ENCODE measurements at places on chromosomes 12 and 14.

GRCh38 chr14:39946807-39947206 is 514.6 kb upstream of the FBXO33 start:
- H3K36me3 ChIP-seq: no peaks in the 10 kb centered on the region
- no peak for ATAC-seq
- H3K27ac ChIP-seq: no peak overlapping the region
- H3K4me3 ChIP-seq: no peak overlapping the region
- H3K27me3 ChIP-seq: no peaks in the 10 kb centered on the region

GRCh38 chr14:64026600-64026999 is 173.8 kb downstream of the SYNE2 start:
- no peaks in the 10 kb centered on the region for H3K4me1 ChIP-seq
- no peak overlapping the region for H3K4me3 ChIP-seq
- H3K36me3 ChIP-seq: peaks cover 27% of the 10 kb centered on the region
- no peak overlapping the region for H3K27ac ChIP-seq

DNA sequence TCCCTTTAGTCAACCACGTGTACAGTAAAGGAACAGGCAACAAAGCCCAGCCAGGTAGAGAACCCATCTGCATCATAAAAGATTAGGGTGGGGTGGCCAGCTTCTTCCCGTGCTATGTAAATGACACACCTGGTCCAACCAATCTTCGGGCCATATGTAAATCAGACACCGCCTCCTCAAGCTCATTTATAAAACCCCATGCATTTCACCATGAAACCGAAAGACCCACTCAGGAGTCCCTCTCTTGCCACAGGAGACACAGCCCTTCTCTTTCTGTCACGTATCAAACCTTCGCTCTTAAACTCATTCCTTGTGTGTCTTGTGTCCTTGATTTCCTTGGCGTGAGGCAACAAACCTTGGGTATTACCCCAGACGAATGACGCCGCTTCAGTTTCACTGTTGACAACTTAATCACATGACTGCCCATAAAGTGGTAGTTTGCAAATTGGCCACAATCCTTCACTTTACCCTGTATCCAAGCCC is 59.8 kb upstream of the TBPL2 start:
- H3K27me3 ChIP-seq: peaks cover 49% of the 10 kb centered on the region
- H3K4me1 ChIP-seq: no peaks in the 10 kb centered on the region
- H3K4me3 ChIP-seq: no peak overlapping the region
- ATAC-seq: no peak

DNA sequence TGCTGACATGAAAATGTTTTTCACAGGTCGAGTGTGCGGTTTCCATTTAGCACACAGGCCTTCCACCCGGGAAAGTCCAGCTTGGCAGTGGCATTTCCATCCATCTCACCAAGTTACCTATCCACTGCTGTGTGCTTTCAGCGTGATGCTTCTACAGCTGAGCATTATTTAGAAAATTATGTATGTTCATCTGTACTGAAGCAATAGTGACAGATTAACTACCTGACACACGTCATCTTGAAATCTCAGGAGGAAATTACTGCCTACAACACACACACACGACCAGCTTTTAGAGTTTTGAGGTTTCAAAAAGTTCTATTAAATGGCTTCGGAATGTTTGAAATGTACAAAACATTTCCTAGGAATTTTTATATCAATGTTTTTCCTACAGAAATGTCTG is 39.4 kb downstream of the IFNG-AS1 start:
- ATAC-seq: no peak
- H3K27ac ChIP-seq: no peak overlapping the region
- no peak overlapping the region for H3K4me3 ChIP-seq
- H3K27me3 ChIP-seq: no peaks in the 10 kb centered on the region
- peaks cover 9% of the 10 kb centered on the region for H3K4me1 ChIP-seq

DNA sequence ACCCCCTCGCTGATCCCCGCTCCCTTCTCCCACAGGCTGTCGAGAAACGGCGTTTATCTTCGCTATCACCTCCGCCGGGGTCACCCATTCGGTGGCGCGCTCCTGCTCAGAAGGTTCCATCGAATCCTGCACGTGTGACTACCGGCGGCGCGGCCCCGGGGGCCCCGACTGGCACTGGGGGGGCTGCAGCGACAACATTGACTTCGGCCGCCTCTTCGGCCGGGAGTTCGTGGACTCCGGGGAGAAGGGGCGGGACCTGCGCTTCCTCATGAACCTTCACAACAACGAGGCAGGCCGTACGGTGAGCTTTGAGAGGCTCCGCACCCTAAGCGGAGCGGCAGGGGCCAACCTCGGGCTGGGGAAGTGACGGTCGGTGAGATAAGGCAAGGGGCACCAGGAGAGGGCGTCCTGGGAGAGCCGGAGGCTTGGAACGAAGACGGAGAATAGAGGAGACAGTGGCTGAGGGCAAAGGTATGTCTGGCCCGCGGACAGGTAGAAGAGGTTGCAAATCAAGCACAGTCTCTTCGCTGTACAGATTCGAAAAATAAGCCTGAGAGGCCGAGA is 2.3 kb downstream of the WNT1 start:
- peak overlapping the region; percentile 78 for H3K4me3 ChIP-seq
- ATAC-seq: no peak
- peak overlapping the region; percentile 54 for H3K27ac ChIP-seq
- peaks cover 64% of the 10 kb centered on the region for H3K27me3 ChIP-seq

DNA sequence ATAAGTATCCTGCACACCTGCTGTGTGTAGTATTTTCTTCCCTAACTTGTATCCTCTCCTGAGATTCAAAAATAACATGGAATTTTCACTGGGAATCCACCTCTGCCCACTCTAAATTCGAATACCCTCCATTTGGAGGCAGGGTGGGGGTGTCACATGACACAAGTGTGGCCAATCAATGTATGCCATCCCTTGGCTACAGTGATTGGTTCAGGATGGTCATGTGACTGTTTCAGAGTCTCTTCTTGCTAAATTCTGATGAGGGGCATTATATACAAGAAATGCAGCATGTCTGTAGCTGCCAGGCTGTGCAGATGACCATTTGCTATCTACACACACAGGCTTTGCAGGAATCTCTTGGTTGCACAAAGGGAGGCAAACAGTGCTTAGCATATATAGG is 86.8 kb upstream of the TMEM132C start:
- H3K36me3 ChIP-seq: no peaks in the 10 kb centered on the region
- H3K4me1 ChIP-seq: no peaks in the 10 kb centered on the region
- no peak overlapping the region for H3K4me3 ChIP-seq
- no peak overlapping the region for H3K27ac ChIP-seq
- no peak for ATAC-seq

DNA sequence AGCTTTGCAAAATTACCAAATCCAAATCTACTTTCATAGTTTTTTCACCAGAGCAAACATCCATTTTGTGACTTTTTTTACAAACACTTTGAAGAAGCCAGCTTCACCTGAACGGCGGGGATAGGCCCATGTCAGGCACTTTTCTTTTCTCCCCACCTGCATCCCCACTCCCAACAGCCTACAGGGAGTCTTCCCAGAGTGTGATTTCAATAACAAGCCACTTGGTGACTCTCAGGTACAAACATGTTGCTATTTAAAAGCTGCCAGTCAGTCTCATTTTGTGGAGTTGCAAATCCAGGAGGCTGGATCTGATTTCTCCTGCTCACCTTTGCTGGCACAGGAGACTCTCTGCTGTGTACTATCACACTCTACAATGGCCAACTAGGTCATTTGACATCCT is 285.5 kb downstream of the KCNH5 start:
- no peaks in the 10 kb centered on the region for H3K36me3 ChIP-seq
- no peak for ATAC-seq
- no peaks in the 10 kb centered on the region for H3K4me1 ChIP-seq
- no peak overlapping the region for H3K27ac ChIP-seq
- H3K4me3 ChIP-seq: no peak overlapping the region

DNA sequence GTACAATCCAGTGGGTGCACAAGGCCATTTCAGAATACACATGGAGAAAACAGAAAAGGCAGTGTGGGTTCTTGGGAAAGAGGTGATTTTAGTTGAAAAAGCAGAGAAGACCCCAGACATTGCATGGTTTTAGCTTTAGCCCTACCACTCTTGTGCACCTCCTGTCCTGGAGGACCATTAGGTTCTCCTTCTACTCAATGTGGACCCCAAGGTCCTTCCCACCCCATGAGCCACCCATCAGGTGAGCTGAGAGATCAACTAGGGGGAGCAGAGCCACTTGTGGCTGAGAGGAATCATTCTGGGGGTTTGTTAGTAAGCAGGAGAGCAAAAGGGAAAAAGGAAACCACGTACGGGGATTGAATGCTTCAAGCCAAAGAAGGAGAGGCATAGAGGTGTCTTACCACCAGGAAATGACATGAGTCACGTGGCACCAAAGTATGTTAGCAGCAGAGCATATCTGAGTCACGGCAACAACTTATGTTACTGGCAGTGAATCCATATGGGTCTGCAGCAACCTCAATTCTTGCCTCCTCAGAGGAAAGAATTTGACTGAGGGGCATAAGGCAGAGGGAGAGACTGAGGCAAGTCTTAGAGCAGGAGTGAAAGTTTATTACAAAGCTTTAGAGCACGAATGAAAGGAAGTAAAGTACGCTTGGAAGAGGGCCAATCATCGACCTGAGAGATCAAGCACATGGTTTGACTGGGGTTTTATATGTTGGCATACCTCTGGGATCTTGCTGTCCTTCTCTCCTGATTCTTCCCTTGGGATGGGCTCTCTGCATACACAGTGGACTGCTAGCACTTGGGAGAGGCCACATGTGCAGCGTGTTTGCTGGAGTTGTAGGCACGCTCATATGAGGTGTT is 73.9 kb downstream of the HSD17B6 start:
- ATAC-seq: peak; percentile 56
- no peaks in the 10 kb centered on the region for H3K27me3 ChIP-seq

DNA sequence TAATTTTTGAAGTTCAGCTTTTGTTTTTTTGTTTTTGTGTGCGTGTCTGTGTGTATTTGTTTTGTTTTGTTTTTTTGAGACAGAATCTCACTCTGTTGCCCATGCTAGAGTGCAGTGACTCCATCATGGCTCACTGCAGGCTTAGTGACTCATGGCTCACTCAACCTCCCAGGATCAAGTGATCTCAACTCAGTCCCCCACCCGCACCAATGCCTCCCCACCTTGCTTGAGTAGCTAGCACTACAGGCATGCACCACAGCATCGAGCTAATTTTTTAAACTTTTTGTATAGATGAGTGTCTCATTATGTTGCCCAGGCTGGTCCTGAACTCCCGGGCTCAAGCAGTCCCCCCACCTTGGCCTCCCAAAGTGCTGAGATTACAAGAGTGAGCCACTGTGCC is 981.4 kb downstream of the BCL11B start:
- H3K27me3 ChIP-seq: no peaks in the 10 kb centered on the region
- H3K36me3 ChIP-seq: no peaks in the 10 kb centered on the region
- H3K27ac ChIP-seq: no peak overlapping the region
- ATAC-seq: no peak

- peaks cover 34% of the 10 kb centered on the region for H3K4me1 ChIP-seq
- no peaks in the 10 kb centered on the region for H3K27me3 ChIP-seq
- H3K27ac ChIP-seq: peak overlapping the region; percentile 20
Observed at GRCh38 chr14:103058164-103059055, 1.1 kb upstream of the CDC42BPB start.

DNA sequence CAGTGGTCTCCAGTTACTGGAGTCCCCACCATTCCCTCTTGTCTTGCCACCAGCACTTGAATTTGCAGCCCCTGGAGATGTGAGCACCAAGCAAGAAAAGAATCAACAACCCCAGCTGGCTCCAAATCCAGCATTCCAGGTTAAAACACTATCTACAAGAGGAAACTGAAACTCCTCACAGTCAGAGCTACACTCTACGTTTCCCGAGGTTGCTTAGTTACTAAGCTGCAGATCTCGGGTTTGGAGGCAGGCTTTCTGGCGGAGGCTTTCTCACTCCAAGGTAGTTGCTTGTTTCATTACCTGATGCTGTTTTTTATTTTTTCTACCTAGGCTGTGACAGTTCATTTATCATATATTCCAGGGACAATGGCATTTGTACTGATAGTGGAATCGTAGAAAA is 248.1 kb downstream of the GLT1D1 start:
- ATAC-seq: no peak
- no peaks in the 10 kb centered on the region for H3K4me1 ChIP-seq
- H3K27me3 ChIP-seq: no peaks in the 10 kb centered on the region

- H3K36me3 ChIP-seq: peaks cover 58% of the 10 kb centered on the region
- no peak overlapping the region for H3K4me3 ChIP-seq
- H3K4me1 ChIP-seq: no peaks in the 10 kb centered on the region
- H3K27ac ChIP-seq: no peak overlapping the region
Observed at GRCh38 chr12:31390991-31391390, 65.0 kb upstream of the SINHCAF start.

GRCh38 chr12:47190905-47191304 is 111.1 kb upstream of the AMIGO2 start:
- H3K4me3 ChIP-seq: no peak overlapping the region
- peak overlapping the region; percentile 66 for H3K27ac ChIP-seq
- peaks cover 76% of the 10 kb centered on the region for H3K4me1 ChIP-seq
- peak; percentile 65 for ATAC-seq
- peaks cover 41% of the 10 kb centered on the region for H3K36me3 ChIP-seq

- H3K27ac ChIP-seq: no peak overlapping the region
- H3K36me3 ChIP-seq: no peaks in the 10 kb centered on the region
- H3K4me1 ChIP-seq: no peaks in the 10 kb centered on the region
Observed at GRCh38 chr14:70052990-70053389, 135.8 kb downstream of the SLC8A3 start.

GRCh38 chr12:121576851-121577391 is 3.9 kb downstream of the KDM2B start:
- H3K27ac ChIP-seq: peak overlapping the region; percentile 70
- H3K27me3 ChIP-seq: no peaks in the 10 kb centered on the region
- H3K4me1 ChIP-seq: peaks cover 33% of the 10 kb centered on the region

Data from stimulated activated memory B cell treated with anti-CD40 and anti-IgM and Interleukin-4, amounts not matched to agents 10 μg/mL and 1 μg/mL and 100 μg/mL, for 72 hours (primary cell).